Type B pancreatic cell (in vitro differentiated cells): ENCODE measurements at places on chromosomes 5 and 9. TPM values are rescaled to one million over a fixed set of nuclear protein-coding genes. Genes with fewer than 3 reads are reported as not detected.

GRCh38 chr5:96703384-96703920 is 41.3 kb downstream of the CAST start:
- H3K36me3 ChIP-seq, result no peaks in the 10 kb centered on the region
- H3K27me3 ChIP-seq, result no peaks in the 10 kb centered on the region
- H3K4me1 ChIP-seq, result peaks cover 19% of the 10 kb centered on the region
- DNase-seq, result no peak
- peak overlapping the region; percentile 97 for H3K27ac ChIP-seq

DNA sequence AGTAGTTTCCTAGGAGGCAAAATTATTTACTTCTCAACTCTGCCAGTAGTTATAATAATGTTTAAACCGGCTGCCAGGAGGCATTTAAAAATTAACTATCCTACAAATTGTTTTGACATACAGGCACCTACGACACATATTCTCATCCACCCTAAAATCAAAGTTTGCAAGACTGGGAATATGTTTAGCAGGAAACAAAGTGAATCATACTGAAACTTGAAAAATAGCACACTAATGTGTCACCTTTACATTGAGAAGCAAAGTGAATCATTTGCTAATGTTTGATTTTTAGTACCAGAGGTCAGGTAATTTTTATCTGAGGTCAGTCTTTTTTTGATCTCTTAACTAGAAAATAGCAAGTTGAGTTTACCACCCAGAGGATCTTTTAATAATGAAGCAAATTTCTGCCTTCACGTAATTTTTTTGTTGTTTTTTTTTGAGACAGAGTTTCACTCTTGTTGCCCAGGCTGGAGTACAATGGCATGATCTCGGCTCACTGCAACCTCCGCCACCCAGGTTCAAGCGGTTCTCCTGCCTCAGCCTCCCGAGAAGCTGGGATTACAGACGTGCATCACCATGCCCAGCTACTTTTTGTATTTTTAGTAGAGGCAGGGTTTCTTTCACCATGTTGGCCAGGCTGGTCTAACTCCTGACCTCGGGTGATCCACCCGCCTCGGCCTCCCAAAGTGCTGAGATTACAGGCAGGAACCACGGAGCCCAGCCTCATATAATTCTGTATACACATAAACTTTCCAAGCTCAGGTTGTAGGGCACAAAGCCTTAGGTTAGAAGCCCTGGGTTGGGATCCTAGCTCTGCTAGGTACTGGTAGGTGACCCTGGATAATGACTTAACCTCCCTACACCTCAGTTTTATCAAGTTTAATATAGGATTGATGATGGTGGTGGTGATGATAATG is 124.3 kb downstream of the UGCG start:
- DNase-seq, result no peak
- no peaks in the 10 kb centered on the region for H3K27me3 ChIP-seq
- H3K27ac ChIP-seq, result peak overlapping the region; percentile 71
- H3K4me3 ChIP-seq, result no peak overlapping the region
- H3K4me1 ChIP-seq, result peaks cover 4% of the 10 kb centered on the region

DNA sequence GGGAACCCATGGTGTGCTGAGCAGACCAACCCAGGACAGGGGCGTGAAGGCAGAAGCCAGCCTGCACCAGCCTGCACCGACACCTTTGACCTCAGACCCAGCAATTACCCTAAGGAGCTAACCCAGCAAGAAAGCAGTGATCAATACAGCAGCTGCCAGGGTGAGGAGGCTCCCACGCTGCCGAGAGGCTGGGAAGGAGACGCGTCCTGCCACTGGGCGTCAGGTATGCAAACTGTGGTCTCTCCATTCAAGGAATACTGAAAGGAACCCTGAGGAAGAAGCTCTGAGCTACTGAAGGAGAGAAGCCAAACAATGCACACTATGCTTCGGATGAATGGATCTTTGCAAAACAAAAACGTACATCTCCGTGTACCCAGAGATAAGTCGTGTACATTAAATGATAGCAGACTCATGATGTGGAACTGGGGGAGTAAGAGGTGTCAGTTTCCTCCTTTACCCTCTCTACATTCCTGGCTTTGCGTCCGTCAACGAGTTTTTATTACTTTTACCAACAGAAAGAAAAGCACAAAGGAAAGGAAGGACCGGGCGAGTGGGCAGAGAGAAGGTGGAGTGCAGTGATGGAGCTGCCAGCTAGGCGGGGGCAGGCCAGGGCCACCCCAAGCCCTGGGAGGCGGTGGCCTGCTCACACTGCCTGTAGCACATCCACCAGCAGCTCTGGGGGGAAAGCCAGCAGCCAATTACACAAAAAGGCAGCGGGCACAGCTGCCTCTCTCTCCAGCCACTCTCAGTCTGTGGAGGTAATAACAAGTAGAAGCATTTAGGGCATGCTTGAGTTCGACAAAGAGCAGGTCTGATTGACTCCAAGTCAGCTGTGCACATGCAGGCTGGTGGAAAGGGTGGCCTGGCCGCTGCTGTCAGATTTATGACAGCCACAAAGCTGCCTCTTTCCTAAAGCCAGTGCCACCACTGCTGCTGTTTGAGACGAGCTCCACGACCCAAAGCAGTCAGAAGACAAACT is 29.3 kb downstream of the RASGEF1C start:
- peak overlapping the region; percentile 16 for H3K4me3 ChIP-seq
- peaks cover 3% of the 10 kb centered on the region for H3K36me3 ChIP-seq
- H3K27ac ChIP-seq, result no peak overlapping the region
- no peak for DNase-seq

DNA sequence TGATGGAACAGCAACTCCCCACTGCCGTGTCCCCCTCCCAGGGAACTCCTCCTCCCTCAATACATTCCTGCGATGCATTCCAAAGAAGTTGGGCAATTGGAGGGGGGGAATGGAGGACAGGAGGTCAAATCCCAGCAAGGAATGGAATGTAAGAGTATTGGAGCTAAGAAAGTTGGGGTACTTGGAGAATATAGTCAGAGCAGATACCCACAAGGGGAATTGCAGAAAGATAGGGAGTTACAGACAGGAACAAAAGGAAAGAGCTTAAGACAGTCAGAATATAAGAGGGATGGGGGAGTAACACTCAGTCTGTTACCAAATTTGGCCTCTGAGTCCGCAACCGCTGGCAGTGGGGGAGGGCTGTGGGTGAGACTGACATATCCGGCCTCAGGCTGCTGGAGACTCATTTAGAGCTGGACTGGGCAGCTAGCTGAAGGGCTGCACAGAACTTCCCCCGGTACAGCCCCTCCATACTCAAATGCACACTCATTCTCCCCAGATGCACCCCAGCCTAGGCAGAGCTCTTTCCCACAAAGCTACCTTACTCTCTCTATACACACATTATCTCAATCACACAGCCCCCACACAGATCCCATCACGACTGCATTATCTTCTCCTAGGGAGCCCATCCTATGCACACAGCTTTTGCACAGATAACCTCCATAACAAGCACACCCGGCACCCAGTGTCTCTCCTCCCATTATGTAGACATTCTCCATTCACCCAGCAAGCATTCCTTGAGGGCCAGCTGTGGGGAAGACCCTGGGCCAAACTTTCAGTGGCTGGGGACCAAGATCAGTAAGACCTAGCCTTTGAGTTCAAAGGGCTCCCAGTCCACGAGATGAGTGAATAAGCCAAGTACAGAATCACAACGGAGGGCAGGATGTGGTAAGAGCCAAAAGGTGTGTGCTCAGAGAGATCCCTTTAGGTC is 3.7 kb downstream of the TLN1 start:
- H3K27me3 ChIP-seq, result no peaks in the 10 kb centered on the region
- H3K4me1 ChIP-seq, result peaks cover 13% of the 10 kb centered on the region
- peaks cover 15% of the 10 kb centered on the region for H3K36me3 ChIP-seq
- H3K4me3 ChIP-seq, result no peak overlapping the region
- no peak overlapping the region for H3K27ac ChIP-seq

- peaks cover 17% of the 10 kb centered on the region for H3K4me1 ChIP-seq
- peak overlapping the region; percentile 29 for H3K27ac ChIP-seq
- no peak overlapping the region for H3K4me3 ChIP-seq
- DNase-seq, result no peak
- H3K36me3 ChIP-seq, result peaks cover 13% of the 10 kb centered on the region
Measured at GRCh38 chr5:73818357-73818756, 192.4 kb downstream of the ARHGEF28 start.

GRCh38 chr9:110040788-110041187 is 167.2 kb downstream of the C9orf152 start:
- DNase-seq, result no peak
- no peak overlapping the region for H3K27ac ChIP-seq
- H3K4me1 ChIP-seq, result no peaks in the 10 kb centered on the region
- no peak overlapping the region for H3K4me3 ChIP-seq
- H3K36me3 ChIP-seq, result no peaks in the 10 kb centered on the region
- H3K27me3 ChIP-seq, result no peaks in the 10 kb centered on the region

GRCh38 chr5:9067154-9067553 is 478.7 kb downstream of the SEMA5A start:
- no peaks in the 10 kb centered on the region for H3K4me1 ChIP-seq
- H3K27me3 ChIP-seq, result no peaks in the 10 kb centered on the region
- peaks cover 34% of the 10 kb centered on the region for H3K36me3 ChIP-seq
- no peak for DNase-seq
- H3K27ac ChIP-seq, result no peak overlapping the region
- no peak overlapping the region for H3K4me3 ChIP-seq

GRCh38 chr9:13956107-13956506 is 357.8 kb downstream of the NFIB start:
- peaks cover 22% of the 10 kb centered on the region for H3K4me1 ChIP-seq
- no peak overlapping the region for H3K27ac ChIP-seq
- peaks cover 7% of the 10 kb centered on the region for H3K27me3 ChIP-seq
- H3K36me3 ChIP-seq, result no peaks in the 10 kb centered on the region

DNA sequence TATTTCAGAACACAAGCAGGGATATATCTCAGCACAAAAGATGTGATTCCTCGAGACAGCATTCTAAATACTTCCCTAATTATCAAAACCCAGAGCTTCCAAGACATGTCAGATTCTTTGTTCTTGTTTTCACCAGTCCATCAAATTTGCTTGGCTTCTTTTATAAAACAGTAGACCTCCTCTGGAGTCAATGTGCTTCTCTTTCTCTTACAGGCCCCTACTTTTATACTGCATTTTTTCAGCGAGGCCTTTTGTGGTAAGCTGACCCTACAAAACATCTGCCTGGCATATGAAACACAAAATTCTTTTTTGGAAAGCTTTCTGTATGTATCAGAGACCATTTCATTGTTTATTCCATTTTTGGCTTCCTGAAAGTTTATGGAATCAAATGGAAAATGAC is 81.8 kb downstream of the ARSB start:
- H3K36me3 ChIP-seq, result peaks cover 16% of the 10 kb centered on the region
- peak overlapping the region; percentile 24 for H3K27ac ChIP-seq
- H3K27me3 ChIP-seq, result no peaks in the 10 kb centered on the region
- no peak overlapping the region for H3K4me3 ChIP-seq
- DNase-seq, result no peak
- peaks cover 26% of the 10 kb centered on the region for H3K4me1 ChIP-seq

- no peaks in the 10 kb centered on the region for H3K36me3 ChIP-seq
- peaks cover 3% of the 10 kb centered on the region for H3K27me3 ChIP-seq
- no peak overlapping the region for H3K27ac ChIP-seq
Measured at GRCh38 chr9:85264695-85265094, 477.1 kb downstream of the AGTPBP1 start.

GRCh38 chr9:115980976-115981375 is 172.6 kb upstream of the PAPPA start:
- peaks cover 15% of the 10 kb centered on the region for H3K4me1 ChIP-seq
- H3K27me3 ChIP-seq, result no peaks in the 10 kb centered on the region
- H3K4me3 ChIP-seq, result no peak overlapping the region
- H3K36me3 ChIP-seq, result no peaks in the 10 kb centered on the region
- no peak overlapping the region for H3K27ac ChIP-seq
- no peak for DNase-seq

Gene SPATA31D4
- total RNA-seq, result not detected in 2 replicates

Gene ST8SIA4
- total RNA-seq, result 18.0 and 21.4 TPM in 2 replicates

Gene SHOC1
- total RNA-seq, result not detected in 2 replicates

Gene GM2A
- 38.1 and 51.3 TPM in 2 replicates for total RNA-seq

Gene PCDHA9
- 1.5 and 2.5 TPM in 2 replicates for total RNA-seq

Gene GABRB2
- total RNA-seq, result 2.5 and 6.6 TPM in 2 replicates

Gene BASP1
- 131 and 197 TPM in 2 replicates for total RNA-seq

Gene CARTPT
- total RNA-seq, result 0.34 and 0.43 TPM in 2 replicates
